ENCODE measurements at places on chromosomes 11 and 22. TPM values are rescaled to one million over a fixed set of nuclear protein-coding genes. Genes with fewer than 3 reads are reported as not detected.
A peak's percentile ranks its signal among the peaks of the same experiment; 100 is the strongest.

SLC22A12 gene
- not detected for total RNA-seq

OR5AN1 gene
- not detected for total RNA-seq

PPP6R3 gene
- total RNA-seq = 87.0 TPM

TSKU gene
- 0.38 TPM for total RNA-seq

DNA sequence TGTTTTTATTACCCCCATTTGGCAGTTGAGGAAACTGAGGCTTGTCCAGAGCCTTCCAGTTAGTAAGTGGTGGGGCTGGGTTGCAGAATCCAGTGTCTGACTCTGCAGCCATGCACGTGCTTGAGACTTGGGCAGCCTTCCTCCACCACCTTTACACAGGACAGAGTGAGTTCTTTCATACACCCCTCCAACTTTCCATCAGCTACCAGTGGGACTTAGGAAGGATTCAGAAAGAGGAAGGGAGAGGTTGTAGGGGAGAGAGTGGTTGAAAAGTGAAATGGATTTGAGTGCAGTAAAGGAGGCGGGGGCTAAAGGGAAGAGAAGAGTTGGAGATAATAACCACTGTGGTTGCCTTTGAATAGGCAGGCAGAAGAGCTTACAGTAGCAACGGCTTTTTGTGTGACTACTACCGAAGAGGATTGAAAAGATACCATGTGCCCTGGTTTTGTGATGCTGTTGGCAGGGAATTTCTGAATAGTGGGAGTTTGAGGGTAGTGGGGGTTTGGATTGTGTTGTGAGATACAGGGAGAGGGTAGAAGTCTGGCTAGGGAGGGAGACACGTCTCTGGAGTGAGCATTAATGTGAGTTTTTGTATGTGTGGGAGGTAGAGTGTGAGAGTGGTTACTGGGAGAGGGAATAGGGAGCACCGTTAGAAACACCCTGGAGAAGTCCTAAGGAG, 1.7 kb downstream of the UVRAG start:
- peaks cover 28% of the 10 kb centered on the region for H3K4me1 ChIP-seq
- H3K27me3 ChIP-seq = no peaks in the 10 kb centered on the region
- H3K36me3 ChIP-seq = no peaks in the 10 kb centered on the region
- H3K27ac ChIP-seq = no peak overlapping the region
- no peak for DNase-seq

DNA sequence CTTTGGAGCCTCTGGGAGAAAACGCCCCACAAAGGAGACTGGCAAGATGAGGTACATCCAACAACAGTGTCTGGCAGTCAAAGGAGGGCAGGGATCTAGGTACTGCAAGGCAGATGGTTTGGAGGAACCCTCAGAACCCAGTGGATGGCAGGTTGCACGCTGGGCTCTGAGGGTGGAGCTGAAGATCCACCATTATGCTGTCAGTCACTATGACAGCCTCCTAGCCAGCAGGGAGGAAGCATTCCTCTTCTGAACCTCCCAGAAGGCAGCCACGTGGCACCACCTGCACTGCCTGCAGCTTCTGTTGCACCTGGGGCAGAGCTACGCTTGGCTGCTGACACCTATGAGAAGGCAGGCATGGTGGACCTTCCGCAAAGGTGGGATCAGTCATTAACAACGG, 40.2 kb downstream of the HTR3A start:
- no peak for DNase-seq
- H3K4me3 ChIP-seq = no peak overlapping the region
- H3K27me3 ChIP-seq = no peaks in the 10 kb centered on the region
- no peaks in the 10 kb centered on the region for H3K36me3 ChIP-seq
- no peak overlapping the region for H3K27ac ChIP-seq
- no peaks in the 10 kb centered on the region for H3K4me1 ChIP-seq

- H3K4me1 ChIP-seq = no peaks in the 10 kb centered on the region
- H3K27ac ChIP-seq = no peak overlapping the region
- no peaks in the 10 kb centered on the region for H3K36me3 ChIP-seq
- no peaks in the 10 kb centered on the region for H3K27me3 ChIP-seq
Measured at GRCh38 chr11:107040433-107041087, 22.3 kb upstream of the GUCY1A2 start.

DNA sequence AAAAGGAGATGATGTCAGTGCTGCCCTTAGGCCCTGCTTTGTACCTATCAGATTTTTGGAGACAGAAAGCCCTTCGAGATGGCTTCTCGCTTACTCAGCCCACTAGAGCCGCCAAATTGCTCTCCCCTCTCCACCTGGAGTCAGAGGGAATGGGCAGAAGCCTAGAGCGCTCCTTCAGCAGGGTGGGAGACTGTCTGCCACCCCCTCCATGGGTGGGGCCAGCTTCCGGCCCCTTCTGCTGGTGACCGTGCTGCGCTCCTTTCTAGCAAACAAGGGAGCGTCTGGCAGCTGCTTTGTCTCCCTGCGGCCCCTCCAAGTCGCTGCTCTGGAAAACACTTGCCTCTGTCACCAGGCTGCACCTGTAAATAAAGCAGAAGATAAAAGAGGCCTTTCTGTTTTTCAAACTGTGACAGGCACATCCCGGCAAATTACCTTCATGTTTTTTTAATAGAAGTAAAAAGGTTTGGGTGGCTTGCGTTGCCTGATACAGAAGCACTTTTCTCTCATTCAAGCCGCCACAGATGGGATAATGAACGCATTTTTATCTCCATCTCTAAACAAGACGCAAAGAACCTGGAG, 145.7 kb upstream of the NECTIN1 start:
- no peaks in the 10 kb centered on the region for H3K4me1 ChIP-seq
- peaks cover 9% of the 10 kb centered on the region for H3K27me3 ChIP-seq
- no peaks in the 10 kb centered on the region for H3K36me3 ChIP-seq
- H3K4me3 ChIP-seq = no peak overlapping the region
- no peak for DNase-seq

DNA sequence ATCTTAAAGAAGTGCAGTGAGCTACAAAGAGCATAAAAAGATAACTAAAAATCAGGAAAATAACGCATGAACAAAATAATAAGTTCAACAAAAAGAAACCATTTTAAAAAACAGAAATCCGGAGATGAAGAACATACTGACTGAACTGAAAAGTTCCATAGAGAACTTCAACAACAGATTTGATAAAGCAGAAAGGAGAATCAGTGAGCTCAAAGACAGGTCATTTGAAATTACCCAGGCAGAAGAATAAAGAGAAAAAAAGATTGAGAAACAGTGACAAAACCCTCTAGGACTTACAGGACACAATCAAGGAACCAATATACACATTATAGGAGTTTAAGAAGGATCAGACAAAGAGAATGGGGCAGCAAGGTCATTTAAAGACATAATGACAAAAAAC, 334.3 kb downstream of the NTM start:
- H3K4me1 ChIP-seq = no peaks in the 10 kb centered on the region
- H3K27ac ChIP-seq = no peak overlapping the region
- peaks cover 4% of the 10 kb centered on the region for H3K27me3 ChIP-seq
- H3K4me3 ChIP-seq = no peak overlapping the region
- no peak for DNase-seq

DNA sequence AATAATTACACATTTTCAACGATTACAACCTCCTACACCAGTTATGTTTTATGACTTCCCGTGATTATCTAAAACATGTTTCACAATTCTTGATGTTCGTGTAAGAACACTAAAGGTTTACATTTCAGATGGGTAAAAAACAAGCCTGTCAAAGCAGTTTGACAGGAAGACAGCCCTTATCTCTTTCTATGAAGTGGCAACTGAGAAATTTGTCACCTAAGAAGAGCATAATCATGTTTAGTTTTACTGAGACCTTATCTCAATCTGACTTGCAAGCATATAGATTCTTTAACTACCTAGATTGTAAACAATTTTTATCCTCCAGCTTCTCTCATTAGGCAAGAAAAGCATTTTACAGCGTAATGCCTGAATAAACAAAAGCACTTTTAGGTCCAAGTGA, 218.4 kb upstream of the ZBED5 start:
- H3K27ac ChIP-seq = no peak overlapping the region
- DNase-seq = no peak
- no peaks in the 10 kb centered on the region for H3K27me3 ChIP-seq
- peaks cover 15% of the 10 kb centered on the region for H3K4me1 ChIP-seq
- H3K36me3 ChIP-seq = no peaks in the 10 kb centered on the region

- no peak for DNase-seq
- H3K4me3 ChIP-seq = no peak overlapping the region
- no peaks in the 10 kb centered on the region for H3K4me1 ChIP-seq
- no peak overlapping the region for H3K27ac ChIP-seq
- H3K36me3 ChIP-seq = no peaks in the 10 kb centered on the region
- H3K27me3 ChIP-seq = no peaks in the 10 kb centered on the region
Measured at GRCh38 chr11:76658651-76659650, 11.6 kb downstream of the LRRC32 start.

DNA sequence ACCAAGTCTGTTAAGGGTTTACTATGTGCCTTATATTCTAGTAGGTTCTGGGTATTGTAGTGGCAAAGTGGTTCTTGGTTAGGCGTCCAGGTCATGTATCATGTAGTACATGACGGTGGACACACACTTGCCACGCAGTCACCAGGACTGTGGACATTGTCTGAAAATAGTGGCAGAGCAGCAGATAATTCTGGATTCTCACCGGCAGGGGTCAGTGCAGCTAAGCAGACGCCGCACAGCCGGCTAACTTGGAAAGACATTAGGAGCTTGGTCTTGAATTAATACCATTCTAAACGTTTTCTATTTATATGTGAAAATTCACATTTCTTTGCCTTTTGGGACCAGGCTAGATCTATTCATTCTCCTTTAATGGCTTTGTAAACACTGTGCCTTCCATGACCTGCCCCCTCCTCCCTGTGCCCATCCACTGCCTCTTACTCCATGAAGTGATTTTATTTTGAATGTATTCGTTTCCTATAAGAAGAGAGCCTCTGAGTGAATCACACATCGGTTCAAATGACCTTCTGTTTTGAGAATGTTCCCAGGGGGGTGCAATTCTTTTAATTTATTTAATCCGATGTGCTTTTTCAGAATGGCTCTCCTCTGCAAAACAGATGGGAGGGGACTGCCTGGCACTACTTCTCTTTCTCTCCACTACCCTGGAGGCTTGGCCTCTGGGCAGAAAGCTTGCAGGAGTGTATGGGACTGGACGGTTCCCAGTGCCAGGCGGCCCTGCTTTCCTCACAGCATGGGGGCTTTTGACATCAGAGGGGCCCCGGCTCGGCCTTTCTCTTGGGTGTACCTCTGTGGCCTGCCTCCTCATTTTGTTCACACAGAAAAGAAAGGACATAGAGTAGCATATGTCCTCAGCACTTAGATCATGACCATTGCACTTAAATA, 378.0 kb downstream of the NTM start:
- H3K27ac ChIP-seq = no peak overlapping the region
- H3K4me3 ChIP-seq = no peak overlapping the region
- H3K27me3 ChIP-seq = peaks cover 2% of the 10 kb centered on the region
- H3K36me3 ChIP-seq = peaks cover 3% of the 10 kb centered on the region
- DNase-seq = peak; percentile 58

DNA sequence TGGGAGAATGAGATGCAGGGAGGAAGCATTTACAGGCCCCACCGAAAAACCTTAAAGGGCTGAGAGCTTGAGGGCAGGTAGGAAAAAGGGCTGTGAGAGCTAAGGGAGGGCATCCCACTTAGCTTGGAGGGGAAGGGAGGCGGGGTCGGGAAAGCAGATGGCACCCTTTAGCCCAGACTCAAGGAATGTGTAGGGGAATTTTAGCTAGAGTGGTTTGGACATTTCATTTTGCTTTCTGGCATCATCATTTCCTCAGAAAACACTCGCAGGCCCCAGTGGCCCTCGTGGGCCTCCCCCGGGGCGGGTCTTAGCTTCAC, 846 bp upstream of the STIM1 start:
- no peaks in the 10 kb centered on the region for H3K27me3 ChIP-seq
- peak overlapping the region; percentile 98 for H3K27ac ChIP-seq
- H3K4me1 ChIP-seq = peaks cover 49% of the 10 kb centered on the region
- DNase-seq = no peak
- peaks cover 3% of the 10 kb centered on the region for H3K36me3 ChIP-seq

- no peaks in the 10 kb centered on the region for H3K36me3 ChIP-seq
- no peak overlapping the region for H3K4me3 ChIP-seq
- no peaks in the 10 kb centered on the region for H3K27me3 ChIP-seq
- no peak overlapping the region for H3K27ac ChIP-seq
- DNase-seq = no peak
- no peaks in the 10 kb centered on the region for H3K4me1 ChIP-seq
Measured at GRCh38 chr11:15266999-15267398, 152.3 kb downstream of the INSC start.

- H3K36me3 ChIP-seq = no peaks in the 10 kb centered on the region
- no peak overlapping the region for H3K4me3 ChIP-seq
- H3K4me1 ChIP-seq = no peaks in the 10 kb centered on the region
- no peak for DNase-seq
Measured at GRCh38 chr11:69450064-69450856, 31.2 kb upstream of the LINC01488 start.

DNA sequence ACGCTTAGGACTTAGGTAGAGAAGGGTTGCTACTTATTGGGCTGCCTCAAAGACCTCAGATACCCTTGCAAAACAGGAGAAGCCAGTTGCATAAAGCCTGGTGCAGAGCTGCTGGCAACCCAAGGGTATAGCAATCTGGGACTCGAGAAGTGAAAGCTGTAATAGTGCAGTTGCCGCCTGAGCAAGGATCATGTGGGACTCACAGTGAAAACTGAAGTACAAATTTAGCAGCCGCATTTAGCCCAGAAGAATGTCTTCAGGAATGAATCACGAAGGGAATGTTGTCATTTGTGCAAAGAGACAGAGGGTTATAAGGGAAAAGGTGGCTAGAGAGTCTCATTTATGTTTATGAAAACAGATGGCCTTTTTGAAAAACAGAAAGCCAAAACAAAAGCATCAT, 267.2 kb downstream of the TENM4 start:
- DNase-seq = no peak
- peaks cover 16% of the 10 kb centered on the region for H3K27me3 ChIP-seq
- no peaks in the 10 kb centered on the region for H3K36me3 ChIP-seq
- H3K4me1 ChIP-seq = no peaks in the 10 kb centered on the region

All from activated naive CD4-positive, alpha-beta T cell treated with anti-CD3 and anti-CD28 coated beads for 36 hours (primary cell).